NCI-H345 (cell line): ENCODE measurements at places on chromosomes 4 and X.

DNA sequence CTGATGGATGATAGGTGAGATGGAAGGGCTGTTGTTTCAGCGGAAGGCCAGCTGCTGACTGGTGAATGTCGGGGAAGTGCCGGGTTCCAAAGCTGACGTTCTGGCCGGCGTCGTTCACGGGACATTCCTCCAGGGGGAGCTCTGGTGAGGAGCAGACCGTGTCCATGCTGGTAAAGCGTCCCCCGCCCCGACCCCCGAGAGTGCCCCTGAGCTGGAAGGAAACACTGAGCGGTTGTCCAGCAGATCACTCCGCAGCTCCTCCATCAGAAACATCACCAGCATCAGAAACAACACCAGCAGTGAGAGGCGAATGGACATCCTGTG, 18.6 kb upstream of the ADRA2C start:
- no peak for DNase-seq

- DNase-seq: no peak
These were observed 115.7 kb downstream of the NDST4 start for GRCh38 chr4:114997576-114998247.

DNA sequence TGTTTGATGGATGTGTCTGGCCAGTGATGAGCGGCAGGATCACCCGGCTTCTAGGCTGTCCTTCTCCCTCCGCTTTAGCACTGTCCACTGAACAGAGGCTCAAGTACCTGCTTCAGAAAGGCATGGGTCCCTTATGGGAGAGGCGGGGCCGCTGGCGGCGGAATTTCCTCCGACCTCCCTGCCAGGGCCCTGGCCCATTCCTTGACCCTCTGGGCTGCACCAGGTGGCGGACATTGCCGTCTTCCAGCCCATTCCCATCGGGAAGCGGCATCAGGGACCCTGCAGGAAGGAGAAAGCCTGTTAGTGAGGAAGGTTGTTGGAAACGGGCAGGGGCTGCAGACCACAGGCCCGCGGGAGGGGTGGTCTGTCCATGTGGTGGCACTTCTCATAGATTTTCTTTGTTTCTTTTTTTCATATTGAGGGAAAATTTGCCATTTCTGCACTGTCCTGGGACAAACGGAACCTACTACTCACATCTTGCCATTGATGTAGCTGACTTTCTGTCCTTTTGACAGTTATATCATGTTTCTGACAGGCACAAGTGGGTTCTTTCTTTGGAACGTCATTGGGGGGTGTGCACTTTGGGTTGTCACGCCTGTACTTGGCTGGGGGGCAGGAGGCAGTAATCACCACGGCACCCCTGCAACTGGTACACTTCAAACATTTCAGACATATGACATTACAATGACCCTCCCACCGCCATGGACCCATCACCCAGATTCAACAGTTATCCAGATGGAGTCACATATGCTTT, 6.1 kb downstream of the APLN start:
- DNase-seq: no peak

GRCh38 chrX:154002215-154002719, 17.4 kb downstream of the IRAK1 start:
- DNase-seq: peak; percentile 9

DNA sequence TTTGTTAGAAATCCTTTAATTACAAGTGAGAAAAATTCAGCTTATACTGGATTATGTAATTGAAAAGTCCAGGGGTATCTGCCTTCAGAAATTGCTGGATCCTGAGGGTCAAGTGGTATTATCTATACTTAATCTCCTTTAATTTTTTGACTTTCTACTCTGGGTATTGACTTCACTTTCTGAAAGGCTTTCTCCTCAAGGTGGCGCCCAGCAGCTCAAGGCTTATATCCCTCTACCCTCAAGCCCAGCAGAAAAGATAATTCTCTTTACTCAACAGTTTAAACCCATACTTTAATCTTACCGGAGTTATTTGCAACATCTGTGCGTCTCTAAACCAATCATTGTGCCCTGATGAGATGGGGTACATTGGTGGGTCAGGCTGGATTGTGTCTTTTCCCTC, 129.5 kb downstream of the LARP7 start:
- peak; percentile 0 for DNase-seq

DNA sequence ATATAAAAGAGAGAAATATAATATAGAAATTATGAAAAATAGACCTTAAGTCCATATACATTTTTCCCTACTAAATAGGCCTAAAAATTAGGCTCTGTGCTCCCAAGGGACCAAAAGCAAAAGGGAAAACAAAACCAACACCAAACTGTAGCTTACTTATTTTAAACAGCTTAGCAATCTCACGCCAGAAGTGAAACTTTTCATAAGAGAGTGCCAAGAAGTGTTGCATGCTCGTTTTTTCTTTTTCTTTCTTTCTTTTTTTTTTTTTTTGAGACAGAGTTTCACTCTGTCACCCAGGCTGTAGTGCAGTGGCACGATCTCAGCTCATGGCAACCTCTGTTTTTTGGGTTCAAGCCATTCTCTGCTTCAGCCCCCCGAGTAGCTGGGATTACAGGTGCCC, 250.4 kb downstream of the TMA16 start:
- DNase-seq: no peak

DNA sequence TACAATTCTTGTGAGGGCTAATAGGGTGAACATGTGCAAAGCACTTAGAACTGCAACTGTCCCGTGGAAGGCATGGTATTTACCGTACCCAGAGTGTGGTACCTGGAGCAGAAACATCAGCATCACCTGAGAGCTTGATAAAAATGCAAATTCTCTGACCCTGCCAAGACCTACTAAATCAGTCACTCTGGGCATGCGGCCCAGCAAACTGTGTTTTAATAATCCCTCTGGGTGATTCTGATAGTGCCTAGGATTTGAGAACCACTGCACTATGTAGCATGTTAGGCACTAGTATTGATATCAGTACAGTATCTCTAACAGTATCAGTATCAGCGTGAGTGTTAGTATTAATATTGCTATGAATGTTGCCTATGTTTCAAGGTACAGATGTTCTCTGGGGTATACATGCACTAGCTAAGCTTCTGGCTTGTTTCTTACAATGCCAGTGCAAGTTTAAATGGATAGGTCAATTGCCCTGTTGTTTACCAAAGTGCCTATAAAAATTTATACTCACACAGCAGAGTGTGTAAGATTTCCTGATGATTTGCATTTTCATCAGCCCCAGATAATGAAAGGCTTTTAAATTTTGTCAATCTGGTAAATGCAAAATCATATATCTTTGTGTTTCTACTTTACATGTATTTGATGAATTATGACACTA, 354.0 kb downstream of the HS3ST1 start:
- DNase-seq: no peak

DNA sequence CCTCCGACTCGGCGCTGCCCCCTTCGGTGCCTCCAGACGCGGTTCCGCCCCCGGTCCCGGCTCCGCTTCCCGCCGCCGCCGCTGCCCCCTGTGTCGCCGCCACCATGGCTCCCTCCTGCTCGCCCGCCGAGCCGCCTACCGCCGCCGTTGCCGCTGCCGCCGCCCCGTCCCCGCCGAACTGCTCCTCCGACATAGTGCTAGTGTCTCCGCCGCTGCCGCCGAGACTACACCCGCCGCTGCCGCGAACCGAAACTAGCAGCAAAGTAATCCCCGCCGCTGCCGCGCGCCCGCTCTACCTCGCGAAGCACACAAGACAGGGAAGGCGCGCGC, 340 bp downstream of the HNRNPD start:
- DNase-seq: peak; percentile 44

DNA sequence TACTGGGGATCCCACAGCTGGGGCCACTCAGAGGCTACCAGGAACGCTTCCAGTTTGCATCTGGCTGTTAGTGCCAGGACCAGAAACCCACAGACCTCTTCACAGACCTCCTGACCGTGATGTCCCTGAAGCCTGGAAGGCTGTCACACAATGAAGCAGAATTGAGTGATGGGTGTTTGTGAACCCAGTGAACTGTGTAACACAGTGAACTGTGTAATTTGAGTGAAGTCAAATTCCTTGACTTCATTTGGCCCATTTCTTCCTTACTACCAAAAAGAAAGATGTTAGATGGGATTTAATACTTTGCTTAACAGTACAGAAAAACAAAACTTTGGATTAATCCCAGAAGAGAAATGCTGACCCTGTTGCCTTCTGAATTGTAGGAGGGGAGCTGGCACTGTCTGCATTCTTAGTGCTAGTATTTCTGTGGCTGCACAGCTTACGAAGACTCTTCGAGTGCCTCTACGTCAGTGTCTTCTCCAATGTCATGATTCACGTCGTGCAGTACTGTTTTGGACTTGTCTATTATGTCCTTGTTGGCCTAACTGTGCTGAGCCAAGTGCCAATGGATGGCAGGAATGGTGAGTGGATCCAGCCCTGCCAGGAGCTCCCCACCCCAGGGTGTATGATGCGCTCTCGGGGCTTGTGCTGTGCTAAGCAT, 17.8 kb downstream of the SRD5A3 start:
- no peak for DNase-seq
